ENCODE measurements at places on chromosomes 13 and 19. TPM values are rescaled to one million over a fixed set of nuclear protein-coding genes. Genes with fewer than 3 reads are reported as not detected.
A peak's percentile ranks its signal among the peaks of the same experiment; 100 is the strongest.

DNA sequence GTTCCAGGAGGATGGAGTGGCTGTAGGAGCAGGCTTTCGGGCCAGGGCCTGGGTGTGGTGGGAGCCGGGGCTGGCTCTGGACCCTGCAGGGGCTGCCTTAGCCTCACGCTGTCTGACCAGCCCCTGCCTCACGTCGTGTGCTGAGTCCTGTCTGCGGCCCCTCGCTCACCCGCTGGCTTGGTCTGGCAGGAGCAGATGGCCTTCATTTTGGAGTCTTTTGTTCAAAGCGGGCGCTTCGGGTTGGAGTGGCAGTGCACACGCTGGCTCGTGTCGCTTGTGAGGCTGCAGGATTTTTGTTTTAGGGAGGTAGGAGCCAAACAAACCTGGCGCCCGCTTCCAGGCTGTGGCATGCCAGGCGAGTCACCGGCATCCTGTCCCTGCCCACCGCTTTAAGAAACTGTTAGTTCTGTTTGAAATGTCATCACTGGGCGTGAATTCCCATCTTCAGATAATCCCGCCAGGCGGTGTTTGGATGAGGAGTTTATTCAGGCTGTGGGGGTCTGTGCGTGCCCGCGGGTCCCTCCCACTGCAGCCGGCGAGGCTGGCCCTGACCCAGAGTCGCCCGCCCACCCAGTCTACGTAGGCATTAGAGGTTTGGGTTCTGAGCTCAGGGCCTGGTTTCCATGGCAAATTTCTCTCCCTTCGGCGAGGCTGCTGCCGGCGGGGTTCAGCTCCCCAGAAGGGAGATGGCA is 89.8 kb downstream of the KDM4B start:
- no peak for DNase-seq
- H3K36me3 ChIP-seq = peaks cover 9% of the 10 kb centered on the region
- no peak overlapping the region for H3K4me3 ChIP-seq
- no peak overlapping the region for H3K27ac ChIP-seq
- no peaks in the 10 kb centered on the region for H3K27me3 ChIP-seq

DNA sequence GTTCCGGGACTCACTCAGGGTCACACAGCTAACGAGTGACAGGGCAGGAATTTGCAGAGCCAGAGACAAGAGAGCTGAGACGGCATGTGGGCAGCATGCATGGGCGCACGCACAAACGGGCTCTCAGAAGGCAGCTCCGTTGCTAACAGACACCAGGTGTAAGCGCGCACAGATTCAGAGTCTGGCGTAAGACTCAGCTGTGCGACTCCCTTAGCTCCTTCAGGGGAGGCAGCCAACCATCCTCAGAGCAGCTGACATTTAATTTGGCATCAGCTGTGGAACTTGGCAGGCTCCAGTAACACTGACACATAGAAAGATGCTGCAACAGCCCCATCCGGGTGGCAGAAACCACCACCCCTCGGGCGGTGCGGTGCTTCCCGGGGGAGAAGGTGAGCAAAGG is 7.5 kb upstream of the TM6SF2 start:
- no peak overlapping the region for H3K4me3 ChIP-seq
- H3K4me1 ChIP-seq = no peaks in the 10 kb centered on the region
- no peaks in the 10 kb centered on the region for H3K27me3 ChIP-seq
- no peak overlapping the region for H3K27ac ChIP-seq
- no peak for DNase-seq

DNA sequence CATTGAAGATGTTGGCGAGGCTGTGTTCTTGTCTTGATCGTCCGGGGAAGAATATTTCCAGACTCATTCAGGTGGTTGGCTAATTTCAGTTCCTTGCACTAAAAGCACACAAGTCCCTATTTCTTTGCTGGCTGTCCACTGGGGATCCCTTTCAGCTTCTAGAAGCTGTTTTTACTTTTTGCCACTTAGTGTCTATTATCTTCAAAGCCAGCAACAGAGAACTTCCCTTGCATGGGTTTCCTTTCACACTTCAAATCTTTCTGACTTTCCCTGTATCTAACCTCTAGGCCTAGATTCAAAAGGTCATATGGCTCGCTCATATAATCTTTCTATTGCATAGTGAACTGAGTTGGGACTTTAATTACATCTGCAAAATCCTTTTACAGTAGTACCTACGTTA is 215.3 kb upstream of the PCDH9 start:
- H3K4me1 ChIP-seq = no peaks in the 10 kb centered on the region
- no peaks in the 10 kb centered on the region for H3K36me3 ChIP-seq
- no peak for DNase-seq
- no peak overlapping the region for H3K27ac ChIP-seq

GRCh38 chr13:112714376-112715174 is 24.7 kb downstream of the ATP11A start:
- DNase-seq = no peak
- H3K27ac ChIP-seq = no peak overlapping the region
- no peaks in the 10 kb centered on the region for H3K27me3 ChIP-seq
- no peak overlapping the region for H3K4me3 ChIP-seq
- peaks cover 39% of the 10 kb centered on the region for H3K4me1 ChIP-seq

- H3K4me1 ChIP-seq = peaks cover 5% of the 10 kb centered on the region
- H3K27me3 ChIP-seq = no peaks in the 10 kb centered on the region
- H3K27ac ChIP-seq = peak overlapping the region; percentile 78
- no peaks in the 10 kb centered on the region for H3K36me3 ChIP-seq
These were observed 8.0 kb downstream of the RGCC start for GRCh38 chr13:41465241-41465847.

GRCh38 chr13:106533943-106534638 is 1.4 kb downstream of the EFNB2 start:
- DNase-seq = no peak
- peak overlapping the region; percentile 88 for H3K27ac ChIP-seq
- H3K27me3 ChIP-seq = no peaks in the 10 kb centered on the region
- H3K36me3 ChIP-seq = no peaks in the 10 kb centered on the region
- peaks cover 70% of the 10 kb centered on the region for H3K4me1 ChIP-seq
- peak overlapping the region; percentile 87 for H3K4me3 ChIP-seq

GRCh38 chr13:85879014-85879413 is 79.8 kb upstream of the SLITRK6 start:
- no peaks in the 10 kb centered on the region for H3K4me1 ChIP-seq
- no peak overlapping the region for H3K27ac ChIP-seq
- no peak overlapping the region for H3K4me3 ChIP-seq
- no peak for DNase-seq

GRCh38 chr13:106867249-106867648 is 299.3 kb upstream of the ARGLU1 start:
- H3K27ac ChIP-seq = no peak overlapping the region
- no peak overlapping the region for H3K4me3 ChIP-seq
- DNase-seq = no peak
- H3K4me1 ChIP-seq = peaks cover 9% of the 10 kb centered on the region

- DNase-seq = no peak
- H3K27ac ChIP-seq = no peak overlapping the region
- no peaks in the 10 kb centered on the region for H3K27me3 ChIP-seq
- H3K4me1 ChIP-seq = peaks cover 38% of the 10 kb centered on the region
- H3K36me3 ChIP-seq = no peaks in the 10 kb centered on the region
These were observed 93.4 kb downstream of the COL4A1 start for GRCh38 chr13:110213461-110214074.

DNA sequence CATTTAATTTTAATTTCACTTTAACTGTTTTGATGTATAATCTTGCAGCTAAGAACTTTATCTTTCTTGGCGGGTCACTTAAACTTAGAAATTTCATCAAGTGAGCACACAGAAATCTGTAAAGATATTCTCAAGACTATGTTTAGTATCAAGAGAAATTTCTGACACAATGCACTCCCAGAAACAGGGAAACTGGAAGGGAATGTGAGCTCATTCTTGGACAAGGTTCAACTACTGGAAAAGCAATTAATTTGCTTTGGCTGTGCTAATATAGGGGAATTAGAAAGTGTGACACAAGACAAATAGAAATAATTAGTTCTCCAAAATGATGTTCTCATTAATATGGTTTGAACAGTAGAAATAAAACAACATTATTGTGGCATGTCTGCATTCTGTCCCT is 402.3 kb downstream of the DACH1 start:
- H3K4me3 ChIP-seq = no peak overlapping the region
- no peaks in the 10 kb centered on the region for H3K27me3 ChIP-seq
- no peak for DNase-seq
- no peaks in the 10 kb centered on the region for H3K4me1 ChIP-seq

DNA sequence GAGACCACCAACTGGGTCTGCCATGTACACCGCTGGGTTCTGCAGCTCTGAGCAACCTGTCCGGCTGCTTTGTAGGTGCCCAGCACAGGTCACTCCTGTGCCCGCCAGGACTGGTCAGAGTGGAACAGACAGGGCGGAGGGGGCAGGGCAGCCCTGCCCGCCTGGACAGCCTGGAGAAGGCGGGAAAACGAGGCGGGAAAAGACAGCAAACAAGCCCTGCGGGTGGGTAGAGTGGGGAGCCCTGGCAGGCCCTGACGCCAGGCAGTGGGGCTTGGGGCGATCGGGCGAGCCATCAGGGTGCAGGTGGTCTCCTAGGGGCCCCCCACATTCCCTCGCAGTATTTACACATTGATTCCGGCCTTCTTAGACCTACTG is 533 bp upstream of the UHRF1 start:
- no peaks in the 10 kb centered on the region for H3K36me3 ChIP-seq

GRCh38 chr19:17339088-17339741 is 1.9 kb downstream of the GTPBP3 start:
- peaks cover 23% of the 10 kb centered on the region for H3K4me1 ChIP-seq
- H3K27ac ChIP-seq = no peak overlapping the region
- H3K4me3 ChIP-seq = no peak overlapping the region
- no peaks in the 10 kb centered on the region for H3K27me3 ChIP-seq

DNA sequence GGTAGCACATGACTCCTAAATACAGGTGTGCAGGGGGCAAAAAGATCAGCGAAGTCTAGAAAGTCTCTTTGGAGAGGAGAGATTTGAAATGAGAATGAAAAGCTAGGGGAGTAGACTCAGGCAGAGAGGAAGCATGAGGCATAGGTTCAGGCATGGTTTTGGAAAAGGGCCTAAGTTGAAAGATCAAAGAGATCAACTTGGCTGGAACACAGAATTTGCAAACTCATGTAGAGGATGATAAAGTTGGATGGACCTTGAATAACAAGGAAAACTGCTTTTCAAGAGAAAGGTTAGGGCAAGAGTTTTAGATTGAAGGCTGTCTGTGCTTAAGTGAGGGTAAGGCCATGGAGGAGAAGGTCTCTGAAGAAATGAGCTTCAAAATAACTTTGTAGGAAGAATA is 47.4 kb upstream of the UBAC2 start:
- H3K4me3 ChIP-seq = no peak overlapping the region
- DNase-seq = no peak
- H3K4me1 ChIP-seq = peaks cover 48% of the 10 kb centered on the region

Gene ZNF491
- 0.64 TPM for total RNA-seq

Gene FUT6
- 40.6 TPM for total RNA-seq

Gene CCL25
- not detected for total RNA-seq

Gene CEACAM5
- 86.4 TPM for total RNA-seq

Gene C19orf73
- total RNA-seq = 7.4 TPM

Gene CYTH2
- 42.1 TPM for total RNA-seq

Gene COMP
- not detected for total RNA-seq

All from esophagus squamous epithelium (tissue), 5 donors.